ENCODE measurements at places on chromosomes 16 and 17.

- DNase-seq: peak; percentile 71
Observed at GRCh38 chr16:3188925-3189825, 1.2 kb downstream of the OR1F1 start.

- DNase-seq: peak; percentile 76
Observed at GRCh38 chr16:23434380-23434779, 18.6 kb downstream of the COG7 start.

DNA sequence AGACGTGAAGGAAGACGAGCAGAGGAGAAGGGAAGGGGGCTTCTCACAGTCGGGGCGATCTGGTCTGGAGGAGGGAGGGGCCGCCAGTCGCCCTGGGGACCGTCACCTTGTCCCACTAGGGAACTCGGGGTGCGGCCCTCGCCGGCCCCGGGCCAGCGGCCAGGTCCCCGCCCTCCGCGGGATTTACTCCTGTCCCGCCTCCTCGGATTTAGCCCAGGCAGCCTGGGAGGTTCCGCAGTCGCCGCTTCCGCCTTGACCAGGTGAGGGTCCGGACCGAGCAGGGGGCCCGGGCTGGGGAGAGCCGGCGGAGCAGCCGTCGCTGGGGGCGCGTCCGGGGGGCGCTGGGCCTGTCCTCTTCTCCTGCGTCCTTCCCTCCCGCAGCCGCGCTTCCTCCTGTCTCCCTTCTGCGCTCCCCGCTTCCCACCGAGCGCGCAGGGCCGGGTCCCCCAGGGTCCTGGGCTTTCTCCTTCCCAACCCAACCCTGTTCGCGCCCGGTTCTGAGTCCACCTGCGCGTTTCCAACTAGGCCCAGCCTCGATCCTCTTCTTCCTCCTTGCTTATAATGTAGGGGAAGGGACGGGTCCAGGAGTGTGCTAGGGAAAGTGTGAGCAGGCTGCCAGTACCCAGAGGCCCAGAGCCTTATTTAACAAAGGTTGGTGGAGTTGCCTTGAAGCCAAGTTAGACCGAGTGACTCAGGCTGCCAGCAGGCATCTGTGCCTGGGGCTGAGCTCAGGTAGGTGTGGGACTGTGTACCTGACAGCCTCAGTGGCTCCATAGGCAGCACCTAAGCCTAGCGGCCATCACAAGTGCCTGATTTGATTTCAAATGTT is at the start of gene TNK1:
Gene TNK1, plus strand, starts transcription at position 235 of the 829 bp plus-strand sequence. CDS start 1,838 bp downstream, outside the sequence.
- DNase-seq: no peak

DNA sequence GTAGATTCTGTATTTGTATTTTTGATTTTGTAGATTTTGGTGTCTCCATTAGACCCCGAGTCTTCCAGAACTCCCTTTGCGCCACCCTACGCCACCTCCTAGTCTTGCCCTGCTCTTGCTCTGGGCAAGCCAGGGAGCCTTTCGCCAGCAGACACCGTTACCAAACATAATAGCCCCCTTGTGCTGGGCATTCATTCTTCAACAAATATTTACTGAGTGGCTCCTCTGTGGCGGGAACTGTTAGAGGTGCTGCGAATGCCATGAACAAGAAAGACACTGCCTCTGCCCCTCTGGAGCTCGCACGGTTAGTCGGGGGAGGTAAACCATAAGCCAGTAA is 841 bp upstream of the GPT2 start:
- no peak for DNase-seq

GRCh38 chr17:18224053-18224386 is 1.4 kb upstream of the LLGL1 start:
- DNase-seq: no peak

- no peak for DNase-seq
Observed at GRCh38 chr16:89096768-89097391, 3.2 kb downstream of the ACSF3 start.

DNA sequence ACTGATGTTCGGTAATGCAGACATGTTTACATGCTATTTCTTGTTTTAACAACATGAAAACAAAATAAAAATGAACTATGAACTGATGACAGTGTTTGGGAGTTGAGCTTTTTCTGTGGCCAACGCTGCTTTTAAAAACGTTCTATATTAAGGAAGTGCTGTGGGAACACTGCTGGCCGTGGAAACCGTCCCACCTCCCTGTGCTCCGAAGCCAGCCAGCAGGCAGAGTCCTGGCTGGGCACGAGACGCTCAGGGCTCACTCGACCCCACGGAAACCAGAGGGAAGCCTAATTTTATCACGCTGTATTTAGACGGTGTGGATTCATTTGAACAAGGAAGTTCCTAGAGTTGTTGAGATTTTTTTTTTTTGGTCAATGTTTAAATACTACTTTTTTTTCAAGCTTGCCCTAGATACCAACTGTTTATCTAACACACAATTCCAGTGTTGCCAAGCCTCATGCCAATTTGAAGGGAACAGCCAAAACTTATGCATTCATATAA is 25.8 kb downstream of the ADCY9 start:
- DNase-seq: no peak

DNA sequence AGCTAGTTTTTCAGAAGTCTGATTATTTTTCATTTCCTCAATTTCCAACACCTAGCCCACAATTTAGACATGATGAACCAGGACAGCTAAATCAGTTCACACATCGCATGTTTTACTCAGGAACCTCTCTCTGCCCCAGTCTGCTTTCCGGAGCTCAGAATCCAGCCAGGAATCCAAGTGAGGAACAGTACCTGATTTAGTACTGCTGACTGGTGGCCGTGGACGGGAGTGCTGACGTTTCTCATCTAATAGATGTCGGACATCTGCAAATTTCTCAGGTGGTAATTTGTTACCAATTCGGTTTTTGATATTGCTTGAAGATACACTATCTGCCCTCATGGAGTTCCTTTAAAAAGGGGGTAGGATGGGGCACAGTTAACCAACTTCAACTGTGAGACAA is 14.9 kb upstream of the ITGAE start:
- no peak for DNase-seq

DNA sequence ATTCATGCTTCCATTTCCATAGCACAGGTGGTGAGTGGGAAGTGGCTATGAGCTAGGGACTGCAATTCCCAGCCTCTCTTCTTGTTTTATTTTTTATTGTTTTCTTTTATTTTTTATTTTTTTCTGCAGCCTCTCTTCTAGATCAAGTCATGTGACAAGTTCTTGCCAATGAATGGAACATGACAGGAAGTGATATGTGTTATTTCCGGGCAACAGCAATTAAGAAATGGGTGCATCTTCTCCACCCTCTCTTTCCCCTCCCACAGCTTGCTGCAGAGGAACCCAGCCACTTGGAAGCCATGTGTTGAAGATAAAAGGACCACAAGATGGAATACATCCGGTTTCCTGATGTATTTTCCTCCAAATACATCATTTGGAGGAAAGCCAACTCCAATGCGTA is 23.6 kb downstream of the IRX5 start:
- no peak for DNase-seq

DNA sequence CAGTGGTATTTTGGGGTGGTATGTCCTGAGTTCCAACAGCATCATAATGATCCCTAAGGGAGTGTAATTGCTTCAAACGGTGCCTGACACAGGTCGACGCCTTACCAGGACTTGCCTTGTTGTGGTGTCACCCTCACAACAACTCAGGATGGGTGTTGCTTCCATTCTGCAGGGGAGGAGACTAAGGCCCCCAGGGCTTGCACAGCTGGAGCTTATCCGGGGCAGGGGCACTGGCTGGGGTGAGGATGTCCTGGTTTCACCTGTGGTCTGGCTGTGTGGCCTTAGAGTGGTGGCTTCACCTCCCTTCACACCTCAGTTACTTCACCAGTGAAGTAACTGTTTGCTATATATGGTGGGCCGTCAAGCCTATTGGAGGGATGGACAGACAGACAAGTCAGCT is 23.3 kb downstream of the LLGL2 start:
- no peak for DNase-seq

DNA sequence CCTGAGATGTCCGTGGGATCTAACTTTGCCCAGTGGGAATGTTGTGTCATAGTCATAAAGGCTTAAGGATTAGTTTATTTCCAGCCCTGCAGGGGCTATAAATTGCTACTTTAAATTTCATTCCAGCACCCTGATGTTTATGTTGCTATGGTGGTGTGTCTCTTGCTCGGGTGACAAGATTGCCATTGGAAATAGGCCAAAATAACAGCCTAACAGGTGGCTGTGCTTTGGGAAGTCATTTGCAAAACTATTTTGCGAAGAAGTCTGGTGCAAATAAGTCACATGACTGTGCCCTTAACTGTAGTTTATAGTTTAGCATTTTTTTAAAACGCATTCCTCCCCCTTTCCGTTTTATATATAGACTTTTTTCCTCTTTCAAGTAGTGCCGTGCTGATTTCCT is 23.1 kb downstream of the PITPNC1 start:
- DNase-seq: no peak

DNA sequence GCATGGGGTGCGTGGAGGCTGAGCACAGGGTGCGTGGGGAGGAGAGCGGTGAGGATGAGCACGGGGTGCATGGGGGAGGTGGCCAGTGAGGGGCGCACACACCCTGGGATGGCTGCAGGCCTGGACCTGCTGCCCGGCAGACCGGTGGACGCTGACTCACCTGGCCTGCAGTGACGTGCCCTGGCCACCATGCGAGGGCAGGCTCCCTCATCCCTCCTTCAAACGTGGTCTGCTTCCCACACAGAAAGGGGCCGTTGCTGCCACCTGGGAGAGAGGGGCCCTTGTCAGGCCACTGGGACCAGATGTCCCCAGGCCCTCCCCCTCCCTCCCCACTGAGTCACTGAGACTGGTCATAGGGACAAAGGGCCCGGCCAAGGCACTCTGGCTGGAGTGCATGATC is 20.1 kb upstream of the APRT start:
- DNase-seq: no peak

GRCh38 chr17:57429966-57430365 is 173.6 kb downstream of the MSI2 start:
- DNase-seq: no peak

GRCh38 chr16:84617041-84617790 is 662 bp downstream of the COTL1 start:
- peak; percentile 56 for DNase-seq

DNA sequence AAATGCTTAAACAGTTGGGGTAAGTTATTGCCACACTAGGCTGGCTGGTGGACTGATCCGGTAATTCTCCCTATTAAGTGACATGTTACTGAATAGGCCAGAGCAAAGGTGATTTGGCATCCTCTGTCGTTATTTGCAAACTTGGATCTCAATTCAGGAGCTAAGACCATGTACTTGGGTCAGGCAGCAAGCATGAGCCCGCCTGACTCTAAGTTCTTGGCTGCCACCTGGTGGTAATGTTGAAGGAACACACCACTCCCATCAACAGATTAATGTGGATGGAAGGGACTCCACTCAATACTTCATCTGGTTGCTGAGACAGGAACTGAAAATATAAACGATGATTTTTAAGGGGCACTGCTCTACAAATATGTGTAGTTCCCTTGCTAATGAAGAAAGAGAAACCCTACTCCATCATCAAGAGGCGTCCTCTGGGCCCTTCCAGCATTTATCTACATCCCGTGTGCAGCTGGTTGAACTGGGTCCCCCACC is 70.8 kb downstream of the EMP2 start:
- DNase-seq: peak; percentile 82

DNA sequence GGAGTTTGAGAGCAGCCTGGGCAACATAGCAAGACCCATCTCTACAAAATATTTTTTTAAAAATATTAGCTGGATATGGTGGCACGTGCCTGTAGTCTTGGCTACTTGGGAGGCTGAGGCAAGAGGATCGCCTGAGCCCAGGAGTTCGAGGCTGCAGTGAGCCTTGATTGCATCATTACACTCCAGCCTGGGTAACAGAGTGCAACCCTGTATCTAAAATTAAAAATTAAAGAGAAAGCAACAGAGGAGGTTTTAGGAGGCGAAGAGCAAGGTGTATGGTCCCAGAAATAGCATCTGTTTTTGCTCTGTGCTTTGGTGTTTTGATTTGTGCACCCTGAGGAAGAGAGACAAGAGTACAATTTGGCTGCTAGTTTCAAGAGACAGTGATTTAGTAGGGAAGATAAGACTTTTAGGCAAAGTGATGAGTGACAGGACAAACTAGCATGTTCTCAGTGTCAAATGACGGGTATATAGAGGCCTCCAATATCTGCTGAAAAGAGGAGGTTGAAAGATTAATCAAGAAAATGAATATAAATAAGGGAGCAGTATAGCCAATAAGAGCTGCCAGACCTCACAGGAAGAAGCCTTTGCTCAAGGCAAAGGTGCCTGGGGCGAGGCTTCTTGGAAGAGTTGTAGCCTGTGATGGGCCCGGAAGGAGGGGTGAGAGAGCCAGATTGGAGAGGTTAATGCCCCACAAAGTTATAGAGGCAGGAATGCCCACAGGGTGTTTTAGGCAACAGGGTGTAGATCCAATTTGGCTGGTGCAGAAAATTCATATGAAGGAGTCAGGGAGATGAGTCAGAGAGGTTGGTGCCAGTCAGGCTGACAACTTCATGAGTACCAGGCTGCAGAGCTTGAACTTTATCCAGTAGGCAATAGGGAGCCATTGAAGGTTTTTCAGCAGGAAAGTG is 11.4 kb downstream of the HLF start:
- no peak for DNase-seq

- no peak for DNase-seq
Observed at GRCh38 chr17:44197107-44197506, 2.6 kb downstream of the ATXN7L3 start.

GRCh38 chr16:3954411-3954921 is 74.0 kb upstream of the CREBBP start:
- no peak for DNase-seq

- no peak for DNase-seq
Observed at GRCh38 chr17:60781880-60782412, 104.3 kb downstream of the BCAS3 start.

DNA sequence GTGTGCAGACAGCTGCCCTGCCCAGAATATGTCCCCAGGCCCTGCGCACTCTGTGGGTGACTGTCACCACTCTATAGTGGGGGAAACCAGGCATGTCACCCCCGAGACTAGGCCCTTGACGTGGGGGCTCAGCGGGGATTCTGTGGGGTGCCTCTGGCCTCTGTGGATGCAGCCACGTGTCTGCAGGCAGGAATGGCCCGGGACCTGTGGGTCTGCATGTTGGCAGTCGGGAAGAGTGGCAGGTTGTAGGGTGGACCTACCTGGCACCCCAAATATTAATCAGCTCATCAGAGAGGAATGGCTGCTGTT is 954 bp downstream of the IL32 start:
- DNase-seq: no peak

DNA sequence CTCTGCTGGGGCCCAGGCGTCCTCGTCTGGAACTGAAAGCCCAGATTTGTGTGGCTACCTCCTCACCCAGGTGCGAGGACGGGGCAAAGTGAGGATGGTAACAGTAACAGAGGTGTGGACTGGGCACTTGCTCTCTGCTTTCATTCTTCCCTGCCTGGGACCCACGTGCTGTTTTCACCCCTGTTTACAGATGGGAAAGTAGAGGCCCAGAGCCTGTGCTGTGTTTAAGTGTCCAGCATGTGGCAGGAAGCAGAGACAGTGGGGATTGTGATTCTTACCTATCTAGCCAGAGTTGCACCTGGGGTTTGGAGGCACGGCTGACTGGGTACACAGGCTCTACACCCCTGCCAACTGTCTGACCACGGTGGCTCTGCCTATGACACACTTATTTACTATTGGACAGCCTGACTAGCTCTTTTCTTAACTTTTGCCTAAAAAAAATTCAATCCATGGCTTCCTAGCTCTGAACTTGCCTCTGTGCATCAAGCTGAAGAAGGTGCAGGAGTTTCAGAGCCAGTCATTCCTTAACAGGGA is 155.4 kb downstream of the CLEC16A start:
- DNase-seq: no peak

GRCh38 chr17:27546624-27547300 is 84.2 kb upstream of the LGALS9 start:
- no peak for DNase-seq

- no peak for DNase-seq
Observed at GRCh38 chr17:63854709-63855108, 12.2 kb upstream of the SMARCD2 start.
